ENCODE measurements at places on chromosomes 5 and 9. TPM values are rescaled to one million over a fixed set of nuclear protein-coding genes. Genes with fewer than 3 reads are reported as not detected.

S1PR3 gene
- 68.1 TPM for polyA plus RNA-seq

- DNase-seq = no peak
Observed at GRCh38 chr9:110319781-110320492, 17.7 kb downstream of the TXNDC8 start.

GRCh38 chr9:87382900-87383299 lies 114.8 kb upstream of the DAPK1 start:
- no peak for DNase-seq

- no peak for DNase-seq
Observed at GRCh38 chr5:55407984-55408383, 100.2 kb downstream of the MTREX start.

- no peak for DNase-seq
Observed at GRCh38 chr5:17081142-17081541, 136.3 kb upstream of the BASP1 start.

DNA sequence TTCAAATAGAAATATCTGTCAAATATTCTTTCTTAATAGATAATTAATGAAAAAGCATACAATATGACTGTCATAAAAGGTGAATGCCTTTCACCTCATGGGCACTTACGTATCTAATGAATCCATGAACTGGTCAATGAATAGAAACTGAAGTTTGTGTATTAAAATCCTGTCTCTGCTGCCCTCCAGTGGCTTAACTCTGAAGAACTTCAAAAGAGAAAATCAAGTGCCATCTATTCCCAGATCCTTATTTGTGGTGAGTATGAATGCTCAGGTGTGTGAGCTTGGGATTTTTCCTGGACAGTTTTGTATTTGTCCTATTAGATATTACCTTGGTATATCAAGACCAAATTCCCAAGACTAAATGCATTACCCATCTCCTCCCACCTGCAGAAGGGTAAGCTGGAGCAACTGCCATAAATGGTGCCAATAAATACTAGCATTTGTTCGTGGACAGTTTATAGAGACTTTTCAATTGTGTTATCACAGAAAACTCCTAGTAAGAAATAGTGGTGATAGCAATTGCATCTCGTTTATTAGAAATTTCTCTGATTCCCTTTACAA lies 44.0 kb upstream of the SVEP1 start:
- peak; percentile 28 for DNase-seq

All from left renal cortex interstitium (tissue), 4 donors.